ENCODE measurements at places on chromosomes 2 and 18.

DNA sequence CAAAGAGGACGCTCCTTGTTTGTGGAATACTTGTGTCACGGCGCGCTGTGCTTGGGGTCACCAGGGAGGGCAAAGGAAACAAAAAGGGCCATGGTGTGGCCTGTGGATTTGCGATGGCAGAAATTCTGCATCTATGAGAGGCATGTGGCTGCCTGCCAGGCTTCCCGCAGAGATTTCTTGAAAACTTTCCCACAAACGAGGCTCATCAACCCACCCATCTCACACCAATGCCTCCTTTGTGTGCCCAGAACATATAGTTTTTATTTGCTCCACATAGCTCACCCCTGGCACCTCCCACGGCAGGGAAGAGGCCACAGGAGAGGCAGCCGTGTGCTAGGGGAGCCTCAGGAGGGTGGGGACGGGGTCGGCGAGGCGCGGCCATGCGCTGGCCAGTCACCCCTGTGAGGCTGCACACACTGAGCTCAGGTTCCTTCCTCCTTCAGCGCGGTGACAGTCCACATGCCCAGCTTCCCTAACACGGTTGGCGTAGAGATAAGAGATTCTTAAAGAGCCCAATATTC, 100.3 kb downstream of the MBP start:
- DNase-seq: no peak

GRCh38 chr2:236976266-236977062, 109.2 kb upstream of the COPS8 start:
- no peak for DNase-seq

DNA sequence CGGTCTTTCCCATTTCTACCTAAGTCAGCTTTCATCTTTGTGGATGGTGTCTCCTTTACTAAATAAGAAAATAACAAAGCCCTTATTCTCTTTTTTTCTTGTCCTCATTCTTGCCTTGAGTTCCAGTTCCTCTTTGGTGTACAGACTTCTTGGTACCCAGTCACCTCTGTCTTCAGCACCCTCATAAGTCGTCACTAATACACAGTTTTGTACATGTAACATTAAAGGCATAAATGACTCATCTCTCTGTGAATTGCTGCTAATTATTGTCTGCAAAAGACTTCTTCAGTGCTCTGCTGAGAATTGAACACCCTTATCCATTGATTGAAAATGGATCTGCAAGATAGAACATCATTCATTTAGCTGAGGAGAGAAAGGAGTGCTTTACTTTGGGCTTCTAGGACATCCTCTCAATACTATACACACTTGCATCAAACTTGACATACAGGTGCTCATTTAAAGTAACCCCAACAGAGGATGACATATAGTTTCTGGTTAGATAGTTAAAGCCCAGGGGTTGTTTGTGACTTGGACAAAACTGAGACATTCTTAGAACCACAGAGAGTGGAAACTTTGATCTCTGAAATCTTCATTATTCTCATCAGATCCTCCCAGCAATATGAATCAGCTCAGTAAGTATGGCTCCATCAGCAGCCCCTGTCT, 97.0 kb downstream of the XRCC5 start:
- no peak for DNase-seq

GRCh38 chr2:224366267-224366844, 35.6 kb downstream of the FAM124B start:
- no peak for DNase-seq

GRCh38 chr2:177352441-177353186, 40.0 kb upstream of the AGPS start:
- no peak for DNase-seq

DNA sequence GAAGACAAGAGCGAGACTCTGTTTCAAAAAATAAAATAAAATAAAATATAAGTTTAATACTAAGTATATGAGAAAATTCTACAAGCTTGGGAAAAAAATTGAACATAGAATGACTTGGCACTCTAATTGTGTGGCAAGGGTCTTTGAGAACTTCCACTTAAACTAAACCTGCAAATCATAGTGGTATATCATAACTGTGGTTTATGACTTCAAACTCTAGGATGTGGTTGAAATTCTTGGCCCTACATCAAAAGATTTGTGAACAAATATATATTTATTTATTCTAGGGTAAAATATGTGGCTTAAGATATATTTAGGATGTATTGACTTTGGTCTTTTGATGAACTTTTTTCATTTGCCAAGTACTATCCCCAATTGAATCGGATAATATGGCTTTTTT, 3.1 kb upstream of the FAM171B start:
- no peak for DNase-seq

- no peak for DNase-seq
Measured at GRCh38 chr2:2932692-2933305, 444.8 kb downstream of the EIPR1 start.

DNA sequence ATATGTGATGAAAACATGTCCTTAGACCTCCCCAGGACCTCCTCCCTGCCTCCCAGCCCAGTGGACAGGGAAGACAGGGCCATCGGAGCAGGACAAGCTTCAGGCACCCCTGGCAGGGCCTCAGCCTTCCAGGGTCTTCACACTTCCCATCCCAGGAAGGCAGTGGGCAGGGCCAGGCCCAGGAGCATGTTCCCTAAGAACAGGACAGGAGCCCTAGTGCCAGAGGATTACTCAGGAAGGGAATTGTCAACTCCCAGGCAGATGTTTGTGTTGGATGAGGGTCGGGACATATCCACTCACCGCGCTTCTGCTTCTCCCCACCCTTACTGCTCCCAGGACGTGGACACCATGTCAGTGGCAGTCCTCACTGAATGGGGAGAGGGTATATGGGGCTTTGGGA, 138.9 kb downstream of the TNS1 start:
- DNase-seq: no peak

DNA sequence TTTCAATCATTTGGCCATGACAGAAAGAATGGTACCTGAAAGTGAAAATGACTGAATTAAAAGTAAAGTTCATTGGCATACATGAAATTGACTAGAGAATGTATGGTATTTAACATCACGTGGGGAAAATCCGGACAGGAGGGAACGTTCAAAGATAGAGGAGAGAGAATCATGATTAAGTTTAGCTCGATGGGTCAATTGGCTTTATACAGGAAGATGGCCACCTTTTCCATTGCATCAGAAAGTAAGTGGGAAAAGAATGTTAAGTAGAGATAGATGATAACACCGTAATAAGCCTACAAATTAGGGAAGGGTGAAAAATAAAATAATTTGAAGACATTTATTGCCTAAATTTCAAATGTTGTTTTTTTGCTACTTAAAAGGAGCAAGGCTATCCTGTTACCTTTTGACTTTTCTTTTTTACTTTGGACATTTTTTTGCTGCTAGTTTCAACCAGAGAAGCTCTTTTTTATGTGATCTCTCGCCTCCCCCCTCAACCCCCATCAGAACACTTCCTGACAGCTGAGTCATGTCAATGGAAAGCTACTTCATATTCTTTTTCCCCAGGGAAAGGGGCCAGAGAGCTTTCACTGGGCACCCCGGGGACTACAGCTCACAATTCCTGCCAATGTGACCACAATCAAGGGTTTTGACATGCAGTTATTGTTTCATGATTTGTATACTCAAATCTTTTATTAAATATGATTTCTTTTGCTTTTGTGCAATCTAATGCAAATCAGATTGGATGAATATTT, 767 bp upstream of the CCDC102B start:
- DNase-seq: no peak

DNA sequence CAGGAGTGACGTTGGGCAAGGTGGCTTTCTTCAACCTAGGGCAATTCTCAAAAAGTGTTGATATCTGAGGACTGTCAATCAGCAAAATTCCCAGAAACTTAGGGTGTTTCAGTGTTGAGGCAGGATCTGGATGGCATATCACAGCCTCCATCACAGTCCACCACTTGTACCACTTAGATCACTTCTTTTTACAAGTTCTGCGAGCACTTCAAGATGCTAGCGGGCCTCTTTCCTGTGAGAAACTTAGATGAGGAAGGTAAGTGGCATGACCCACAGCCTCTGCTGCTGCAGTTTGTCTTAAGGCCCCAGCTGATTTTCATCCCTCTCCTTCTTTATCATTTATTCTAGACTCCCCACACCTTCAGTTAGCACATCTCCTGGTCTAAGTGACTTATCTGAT, 295.4 kb upstream of the ZNF521 start:
- DNase-seq: no peak

DNA sequence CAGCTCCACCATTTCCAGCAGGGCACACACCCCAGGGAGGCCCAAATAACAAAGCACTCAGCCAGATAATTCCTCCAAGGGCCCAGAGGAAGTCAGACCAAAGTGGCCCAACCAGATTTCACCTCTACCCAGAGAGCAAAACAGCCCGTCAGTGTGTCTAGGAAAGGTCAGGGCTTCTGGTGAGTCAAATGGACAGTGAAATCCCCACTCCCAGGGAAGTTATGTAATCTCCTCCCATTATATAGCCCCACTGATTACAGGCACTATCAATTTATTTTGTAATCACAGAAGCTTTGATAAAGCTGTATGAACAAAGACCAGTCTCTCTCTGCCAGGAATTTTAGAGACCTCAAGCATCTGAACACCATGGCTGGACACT, 4.0 kb downstream of the B4GALT6 start:
- DNase-seq: no peak

DNA sequence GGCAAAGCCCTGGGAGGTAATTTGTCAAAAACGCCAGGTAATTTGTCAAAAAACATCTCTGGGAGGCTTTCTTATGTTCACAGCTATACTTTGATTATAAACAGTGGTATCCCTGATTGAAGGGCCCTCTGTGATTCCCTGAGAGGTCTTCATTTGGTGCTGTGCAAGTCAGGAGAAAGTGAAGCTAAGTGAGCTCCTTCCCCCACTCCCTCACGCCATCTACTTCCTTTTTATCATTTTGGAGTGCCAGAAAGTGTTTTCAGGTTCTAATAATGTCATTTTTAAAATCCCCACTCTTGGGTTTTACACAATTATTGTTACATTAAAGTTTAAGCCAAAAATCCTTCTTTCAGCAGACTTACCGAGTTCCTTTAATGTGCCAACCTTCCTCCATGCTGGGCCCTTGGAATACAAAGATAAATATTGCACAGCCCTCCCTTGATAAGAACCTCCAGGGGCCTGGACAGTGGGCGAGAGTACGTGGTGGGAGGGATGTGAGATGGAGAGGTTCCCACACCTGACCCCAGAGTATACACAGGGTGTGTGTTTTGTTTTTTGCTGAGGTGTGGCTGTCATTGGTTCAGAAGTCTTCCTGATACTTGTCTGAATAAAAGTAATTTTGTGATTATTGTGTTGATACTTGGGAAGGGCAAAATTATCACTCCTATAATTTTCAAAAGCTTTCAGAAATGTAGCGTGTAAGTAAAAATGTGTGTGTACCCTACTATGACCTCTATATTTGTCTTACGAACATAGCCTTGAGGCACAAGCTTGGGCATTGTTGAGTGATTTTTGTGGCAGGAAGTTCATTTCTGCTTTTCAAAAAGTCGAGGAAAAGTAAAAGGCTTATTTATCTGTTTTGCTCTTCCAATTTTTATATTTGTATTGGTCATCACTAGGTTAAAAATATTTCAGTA, 8.2 kb downstream of the MAPRE2 start:
- no peak for DNase-seq

DNA sequence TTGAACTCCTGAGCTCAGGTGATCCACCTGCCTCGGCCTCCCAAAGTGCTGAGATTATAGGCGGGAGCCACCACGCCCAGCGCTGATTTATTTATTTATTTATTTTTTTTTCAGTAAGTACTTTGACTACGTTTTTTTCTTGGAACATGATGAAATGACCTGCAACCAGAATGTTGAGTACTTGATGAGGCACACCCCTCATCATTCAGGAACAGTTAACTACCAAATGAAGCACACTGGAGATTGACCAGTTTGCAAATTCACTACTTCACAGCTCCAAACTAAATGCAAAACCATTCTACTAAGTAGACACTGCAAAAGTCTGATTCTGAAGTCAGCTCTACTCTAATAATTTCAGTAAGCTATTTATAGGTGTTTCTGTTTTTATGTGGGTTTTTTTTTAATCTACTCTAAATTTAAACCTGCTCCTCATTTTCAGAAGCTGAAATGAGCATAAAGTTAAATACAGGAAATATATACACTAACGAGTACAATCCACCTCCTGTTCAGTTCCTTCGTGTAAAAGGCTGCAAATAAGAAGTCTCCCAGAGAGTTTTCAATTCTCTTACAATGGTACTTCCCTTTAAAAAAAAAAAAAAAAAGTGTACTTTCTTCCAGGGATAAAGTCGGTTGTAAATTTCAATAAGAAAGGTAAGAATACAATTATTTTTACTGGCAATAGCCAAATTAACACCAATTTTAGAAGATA, 1.4 kb downstream of the GFPT1 start:
- DNase-seq: no peak

DNA sequence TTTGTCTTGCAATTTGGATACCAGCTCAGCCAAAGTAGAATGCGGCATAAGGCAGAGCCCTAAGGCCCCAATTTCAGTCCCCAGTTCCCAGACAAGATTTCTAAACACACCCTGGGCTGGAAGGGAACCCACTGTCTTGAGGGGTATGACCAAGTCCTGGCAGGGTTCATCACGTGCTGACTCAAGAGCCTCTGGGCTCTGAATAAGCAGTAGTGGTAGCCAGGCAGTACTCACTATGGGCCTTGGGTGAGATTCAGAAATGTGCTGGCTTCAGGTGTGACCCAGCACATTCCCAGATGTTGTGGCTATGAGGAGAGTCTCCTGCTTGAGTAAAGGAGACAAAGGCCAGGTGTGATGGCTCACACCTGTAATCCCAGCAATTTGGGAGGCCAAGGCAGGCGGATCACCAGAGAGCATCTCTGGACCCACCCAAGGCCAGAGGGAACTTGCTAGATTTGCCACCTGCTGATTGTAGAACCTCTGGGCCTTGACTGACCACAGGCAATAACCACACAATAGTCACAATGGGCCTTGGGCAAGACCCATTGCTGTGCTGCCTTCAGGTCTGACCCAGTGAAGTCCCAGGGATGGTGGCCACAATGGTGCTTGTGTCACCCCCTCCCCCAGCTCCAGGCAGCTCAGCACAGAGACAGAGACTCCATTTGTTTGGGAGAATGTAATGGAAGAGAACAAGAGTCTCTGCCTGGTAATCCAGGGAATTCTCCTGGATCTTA, 74.9 kb downstream of the ATL2 start:
- DNase-seq: no peak

- no peak for DNase-seq
Measured at GRCh38 chr2:9244985-9245544, 38.5 kb downstream of the ASAP2 start.

DNA sequence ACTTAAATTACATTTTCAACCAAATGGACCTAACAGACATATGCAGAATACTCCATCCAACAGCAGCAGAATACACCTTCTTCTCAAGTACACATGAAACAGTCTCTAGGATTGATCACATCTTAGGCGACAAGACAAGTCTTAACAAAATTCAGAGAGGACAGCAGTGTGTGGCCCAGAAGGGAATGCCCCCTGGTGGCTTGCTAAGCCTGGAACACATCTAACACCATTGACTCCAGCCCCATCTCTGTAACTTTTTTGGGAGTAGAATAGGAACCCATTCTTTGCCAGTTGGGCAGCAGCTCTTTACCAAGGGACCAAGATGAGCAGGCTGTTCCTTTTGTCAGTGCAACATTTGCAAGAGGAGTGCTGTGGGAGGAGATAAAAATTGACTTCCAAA, 249.9 kb downstream of the PLCL1 start:
- peak; percentile 64 for DNase-seq

GRCh38 chr2:144660518-144661316, 140.8 kb upstream of the ZEB2 start:
- no peak for DNase-seq

GRCh38 chr2:160270571-160271113, 70.6 kb upstream of the ITGB6 start:
- DNase-seq: no peak

GRCh38 chr2:42809819-42810120, 17.4 kb upstream of the HAAO start:
- peak; percentile 81 for DNase-seq
